ENCODE measurements at places on chromosomes 12 and 14.

- DNase-seq: peak; percentile 82
Observed at GRCh38 chr12:56448860-56449621, at the start of gene TIMELESS. Gene TIMELESS, minus strand, starts transcription at chr12:56449426. Its CDS starts 15,256 bp downstream, at chr12:56434170.

DNA sequence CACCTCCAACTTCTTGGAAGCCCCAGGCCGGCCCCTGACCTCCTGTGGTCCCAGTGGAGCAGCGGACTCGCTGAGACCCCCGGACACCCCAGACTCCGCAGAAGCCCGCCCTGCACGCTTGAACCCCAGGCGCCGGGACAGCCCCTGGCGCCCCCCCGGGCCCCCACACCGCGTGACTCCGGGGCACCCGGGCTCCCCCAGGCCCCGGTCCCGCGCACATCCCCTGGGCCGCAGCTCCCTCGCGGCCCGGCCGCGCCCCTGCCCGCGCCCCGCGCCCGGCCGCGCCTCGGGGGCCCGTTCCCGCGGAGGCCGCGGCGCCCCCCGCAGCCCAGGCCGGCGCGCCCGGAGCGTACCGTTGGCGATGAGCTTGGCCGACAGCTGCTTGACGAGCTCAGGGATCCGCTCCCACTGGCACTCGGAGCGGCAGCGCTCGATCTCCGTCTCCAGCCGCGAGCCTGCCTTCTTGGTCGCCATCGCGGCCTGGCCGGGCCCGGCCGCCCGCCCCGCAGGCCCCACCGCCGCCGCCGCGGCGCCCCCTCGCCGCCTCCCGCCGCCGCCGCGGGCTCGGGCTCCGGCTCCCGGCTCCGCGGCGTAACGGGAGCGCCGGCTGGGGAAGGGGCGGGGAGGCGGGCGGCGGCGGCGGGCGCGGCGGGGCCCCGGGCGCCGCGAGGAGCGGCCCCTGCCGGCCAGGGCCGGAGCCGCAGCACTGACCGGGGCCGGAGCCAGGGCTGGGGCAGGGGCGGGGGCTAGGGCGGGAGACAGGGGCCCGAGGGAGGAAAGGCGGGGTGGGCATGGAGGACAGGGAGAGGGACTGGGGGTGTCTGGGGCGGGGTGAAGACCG, at the start of gene TTC7B:
TTC7B (minus strand) TSS at position 609 of the 841 bp plus-strand sequence; CDS start at position 474, 135 bp downstream.
- DNase-seq: peak; percentile 13

DNA sequence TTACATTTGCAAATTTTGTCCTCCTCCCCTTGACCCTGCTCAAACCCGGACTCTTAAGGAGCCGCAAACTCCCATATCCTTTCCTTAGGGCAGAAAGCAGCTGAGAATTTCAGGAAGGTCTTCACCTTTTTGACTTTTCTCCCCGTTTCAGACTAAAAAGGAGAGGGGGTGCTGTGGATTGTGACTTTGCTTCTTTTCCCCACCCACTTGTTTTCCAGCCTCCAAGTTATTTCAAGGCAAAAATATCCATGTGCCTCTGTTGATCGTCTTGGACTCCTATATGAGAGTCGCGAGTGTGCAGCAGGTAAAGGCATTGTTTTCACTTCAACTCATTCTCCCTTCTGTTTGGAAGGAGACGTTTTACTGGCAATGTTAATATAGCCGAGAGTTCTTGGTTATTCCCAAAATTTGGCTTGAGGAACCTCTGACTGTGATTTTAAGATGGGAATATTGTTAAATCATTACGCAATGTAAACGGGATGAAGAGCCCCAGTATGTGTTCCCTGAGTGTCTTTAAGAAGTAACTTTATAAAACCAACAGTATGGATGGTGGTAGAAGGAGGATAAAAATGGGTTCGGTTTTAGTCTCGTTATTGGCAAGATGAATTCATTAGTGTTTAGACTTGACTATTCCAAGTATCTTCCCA, 663 bp downstream of the LRRK2 start:
- DNase-seq: no peak

- DNase-seq: no peak
Observed at GRCh38 chr14:79597566-79597965, 613.7 kb downstream of the DIO2 start.

- DNase-seq: no peak
Observed at GRCh38 chr12:91188778-91189177, 6.2 kb upstream of the DCN start.
